Eye (tissue), 1 donor: ENCODE measurements at places on chromosomes 7 and 10.

DNA sequence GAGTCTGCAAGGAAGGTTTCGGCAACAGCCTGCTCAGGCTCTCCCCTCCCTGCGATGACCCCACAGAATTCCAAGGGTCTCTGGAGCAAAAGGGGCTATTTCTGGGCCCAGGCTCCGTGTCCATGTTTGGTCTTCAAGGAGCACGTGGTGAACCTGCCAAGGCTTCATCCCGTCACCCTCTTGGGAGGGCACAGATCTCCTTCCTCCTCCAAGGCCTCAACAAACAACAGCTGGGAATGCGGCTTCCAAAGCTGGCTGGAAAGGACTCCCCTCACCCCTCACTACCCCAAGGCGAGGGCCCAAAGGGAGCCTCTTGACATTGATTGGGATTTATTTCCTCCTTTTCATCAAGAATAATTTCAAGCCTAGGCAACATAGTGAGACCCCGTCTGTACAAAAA lies 14.0 kb upstream of the KPNA7 start:
- no peak for DNase-seq

- no peak for DNase-seq
Measured at GRCh38 chr7:152751449-152752141, 8.0 kb upstream of the ACTR3B start.

DNA sequence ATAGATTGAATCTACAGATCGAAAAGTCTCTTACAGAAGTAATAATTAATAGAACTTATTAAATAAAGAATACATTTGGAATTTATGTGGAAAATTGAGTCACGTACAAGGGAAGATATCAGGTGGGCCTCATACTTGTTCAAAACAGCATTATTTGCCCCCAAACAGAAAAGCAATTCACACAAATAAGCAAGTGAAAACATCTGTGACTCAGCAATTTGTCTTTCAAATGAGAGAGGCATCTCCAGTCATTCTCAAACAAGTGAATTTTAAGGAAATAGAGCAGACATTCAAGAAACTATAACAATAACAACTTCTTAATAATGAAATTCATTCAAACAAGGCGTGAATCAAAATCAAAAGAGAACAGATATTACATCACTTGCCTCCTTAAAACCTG lies 50.1 kb downstream of the SEMA3A start:
- DNase-seq, result no peak

DNA sequence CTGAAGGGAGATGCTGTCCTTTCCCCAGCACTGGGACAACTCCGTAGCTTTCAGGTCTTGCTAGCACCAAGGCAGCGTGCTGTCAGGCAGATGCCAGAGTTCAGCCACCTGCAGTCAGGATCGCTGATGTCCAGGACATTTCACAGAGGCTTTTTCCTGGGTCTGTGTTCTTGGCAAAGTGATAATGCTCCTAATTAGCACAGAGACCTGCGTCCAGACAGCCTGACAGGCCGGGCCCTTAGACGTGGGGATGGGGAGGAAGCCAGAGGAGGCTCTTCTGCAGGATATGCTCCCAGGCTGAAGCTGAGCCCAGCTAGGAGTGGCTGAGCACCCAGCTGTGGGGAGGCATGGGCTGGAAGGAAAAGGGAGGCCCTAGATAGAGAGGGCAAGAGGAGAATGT lies 82.5 kb upstream of the TBX20 start:
- no peak for DNase-seq

DNA sequence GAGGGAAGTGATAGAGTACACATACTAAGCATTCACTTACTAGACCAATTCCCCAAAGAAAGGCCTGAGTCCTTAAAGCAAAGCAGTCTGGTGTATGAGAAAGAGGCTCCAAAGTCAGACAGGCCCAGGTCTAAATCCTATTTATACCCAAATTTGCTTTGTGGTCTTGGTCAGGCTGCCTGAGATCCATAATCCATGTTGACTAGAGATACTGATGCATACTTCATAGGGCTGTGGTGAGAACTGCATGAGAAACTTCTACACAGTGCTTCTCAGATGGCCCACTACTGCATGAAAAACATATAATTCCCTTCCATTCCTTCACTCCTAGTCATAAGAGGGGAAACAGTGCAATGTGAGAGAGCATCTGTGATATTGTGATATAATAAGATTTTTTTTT lies 81.6 kb upstream of the SP4 start:
- DNase-seq, result no peak

- peak; percentile 16 for DNase-seq
Measured at GRCh38 chr7:45456105-45456504, 118.1 kb upstream of the ADCY1 start.

DNA sequence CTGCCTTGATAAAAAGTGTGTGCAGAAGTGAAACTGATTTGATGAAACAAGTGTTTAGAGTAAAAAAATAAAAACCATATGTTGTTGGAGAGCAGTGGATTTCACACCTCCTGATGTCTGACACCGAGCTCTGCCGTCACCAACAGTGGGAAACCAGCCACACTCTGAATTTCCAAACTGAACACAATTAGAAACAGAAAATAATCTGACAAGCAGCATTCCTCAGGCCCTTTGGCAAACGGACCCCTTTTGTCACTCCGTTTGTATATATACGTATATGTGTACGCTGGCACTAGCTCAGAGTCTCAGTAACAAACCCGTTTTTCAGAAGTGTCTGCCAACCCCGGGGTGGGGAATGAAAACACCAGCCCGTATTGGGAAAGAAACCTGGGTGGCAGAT lies 32.4 kb downstream of the TACC2 start:
- DNase-seq, result peak; percentile 84

DNA sequence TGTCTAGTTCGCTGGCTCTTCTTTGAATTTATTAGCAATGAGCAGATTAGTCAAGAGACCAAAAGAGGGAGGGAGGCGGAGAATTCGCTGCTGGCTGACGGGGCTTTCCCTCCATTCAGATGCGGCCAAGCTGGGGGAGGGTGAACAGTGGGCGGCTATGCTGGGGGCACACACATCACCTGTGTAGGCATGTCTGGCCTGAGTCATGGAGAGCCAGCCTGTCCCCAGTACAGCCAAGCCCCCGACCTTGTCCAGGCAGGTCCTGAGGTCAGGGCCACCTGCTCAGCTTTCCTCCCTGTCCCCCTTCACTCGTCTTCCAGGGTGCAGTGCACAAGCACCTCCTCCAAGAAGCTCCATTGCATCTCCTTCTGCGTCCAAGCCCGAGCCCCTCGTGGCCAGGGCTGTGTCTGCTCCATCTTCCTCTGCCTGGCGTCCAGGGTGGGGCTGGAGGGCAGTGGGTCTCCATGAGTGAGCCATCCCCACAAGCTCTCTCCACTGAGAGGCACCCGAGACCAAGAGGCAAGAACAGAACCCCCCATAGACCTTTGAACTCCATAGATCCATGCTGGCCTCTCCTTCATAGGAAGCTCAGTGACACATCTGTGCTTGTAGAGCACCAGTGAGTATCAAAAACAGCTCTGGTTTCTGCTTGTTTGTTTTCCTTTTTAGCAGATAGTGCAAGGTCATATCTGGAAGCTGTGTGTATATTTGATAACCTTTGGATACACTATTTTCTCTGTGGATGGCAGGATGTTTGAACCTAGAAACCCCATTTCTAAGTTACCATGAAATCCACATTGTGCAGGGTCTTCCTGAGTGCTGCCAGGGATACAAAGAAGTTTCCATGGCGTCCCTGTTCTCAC lies 1.9 kb upstream of the DEPP1 start:
- DNase-seq, result no peak

- no peak for DNase-seq
Measured at GRCh38 chr10:26361971-26362370, 76.2 kb upstream of the APBB1IP start.

- no peak for DNase-seq
Measured at GRCh38 chr10:80474941-80475340, 20.8 kb downstream of the TSPAN14 start.

- DNase-seq, result no peak
Measured at GRCh38 chr10:78655979-78656378, 412.8 kb upstream of the ZMIZ1 start.

DNA sequence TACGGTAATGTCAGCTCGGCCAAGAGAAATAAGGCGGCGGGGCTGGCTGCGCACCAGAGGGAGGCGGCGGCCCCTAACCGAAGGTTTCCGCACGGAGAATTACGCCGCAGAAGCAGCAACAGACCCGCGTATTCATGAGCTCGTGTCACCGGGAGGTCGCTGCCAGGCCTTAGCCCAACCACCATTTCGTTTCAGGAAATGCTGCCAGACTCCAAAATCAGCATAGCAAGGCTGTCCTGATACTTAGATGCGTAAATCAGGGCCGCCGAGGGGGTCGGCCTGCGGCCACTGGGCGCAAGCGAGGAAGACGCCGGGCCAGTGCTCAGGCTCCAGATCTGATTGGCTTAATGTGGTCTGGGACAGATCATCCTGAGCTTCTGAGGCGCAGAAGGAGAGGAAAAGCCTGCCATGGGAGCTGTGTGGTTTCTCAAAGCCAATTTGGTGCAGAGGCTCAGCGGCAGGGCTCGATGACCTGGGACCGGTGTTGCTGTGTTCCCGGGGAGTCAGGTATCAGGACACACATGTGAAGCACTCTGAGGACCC lies 247.9 kb downstream of the BAMBI start:
- DNase-seq, result peak; percentile 59

DNA sequence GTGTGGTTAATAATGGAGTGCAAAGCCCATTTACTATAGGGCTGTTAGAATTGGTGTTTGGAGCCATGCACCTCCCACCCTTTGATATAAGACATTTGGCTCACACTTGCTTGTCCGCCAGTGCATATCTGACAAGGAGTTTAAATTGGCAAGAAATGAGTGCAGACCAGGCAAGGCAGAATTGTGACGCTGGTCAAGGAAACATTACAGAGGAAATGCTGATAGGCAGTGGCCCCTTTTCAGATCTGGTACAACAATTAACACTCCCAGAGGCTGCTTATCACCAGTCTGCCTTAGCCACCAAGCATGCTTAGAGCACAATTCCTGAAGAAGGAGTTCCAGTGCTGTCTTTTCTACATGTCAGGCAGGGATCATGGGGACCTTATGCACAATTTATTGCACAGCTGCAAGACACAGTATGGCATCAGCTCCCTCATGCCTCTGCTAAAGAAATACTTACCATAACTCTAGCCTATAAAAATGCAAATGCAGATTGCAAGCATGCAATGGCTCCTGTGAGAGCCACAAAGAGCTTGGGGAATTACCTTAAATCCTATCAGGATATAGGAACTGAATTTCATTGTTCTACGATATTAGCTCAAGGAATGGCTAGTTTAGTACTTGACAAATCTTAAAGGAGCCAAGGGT lies 35.2 kb downstream of the OR13A1 start:
- no peak for DNase-seq

DNA sequence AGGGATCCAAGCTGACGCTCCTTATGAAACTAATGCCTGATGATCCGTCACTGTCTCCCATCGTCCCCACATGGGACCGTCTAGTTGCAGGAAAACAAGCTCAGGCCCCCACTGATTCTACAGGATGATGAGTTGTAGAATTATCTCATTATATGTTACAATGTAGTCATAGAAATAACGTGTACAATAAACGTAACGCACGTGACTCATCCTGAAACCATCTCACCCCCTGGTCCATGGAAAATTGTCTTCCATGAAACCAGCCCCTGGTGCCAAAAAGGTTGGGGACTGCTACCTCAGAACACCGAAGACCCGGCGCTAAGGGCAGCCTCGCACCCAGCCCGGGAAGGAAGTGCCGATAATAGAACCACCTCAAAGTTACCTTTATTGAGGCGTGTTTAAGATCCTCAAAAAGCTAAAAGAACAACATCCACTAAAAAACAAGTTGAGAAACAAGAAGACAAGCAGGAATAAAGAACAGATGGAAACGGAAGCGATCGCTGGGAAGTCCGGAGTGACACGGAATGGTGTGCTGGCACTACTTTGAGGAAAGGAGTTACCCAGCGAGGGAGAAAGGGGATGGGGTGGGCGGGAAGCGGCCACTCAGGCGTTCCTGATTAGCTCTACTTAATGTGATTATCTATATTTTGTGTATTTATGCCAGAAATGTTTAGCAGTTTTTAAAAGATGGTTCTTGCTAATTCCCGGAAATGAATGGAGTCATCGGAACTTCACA lies 50.1 kb upstream of the PRKAR1B start:
- DNase-seq, result no peak

DNA sequence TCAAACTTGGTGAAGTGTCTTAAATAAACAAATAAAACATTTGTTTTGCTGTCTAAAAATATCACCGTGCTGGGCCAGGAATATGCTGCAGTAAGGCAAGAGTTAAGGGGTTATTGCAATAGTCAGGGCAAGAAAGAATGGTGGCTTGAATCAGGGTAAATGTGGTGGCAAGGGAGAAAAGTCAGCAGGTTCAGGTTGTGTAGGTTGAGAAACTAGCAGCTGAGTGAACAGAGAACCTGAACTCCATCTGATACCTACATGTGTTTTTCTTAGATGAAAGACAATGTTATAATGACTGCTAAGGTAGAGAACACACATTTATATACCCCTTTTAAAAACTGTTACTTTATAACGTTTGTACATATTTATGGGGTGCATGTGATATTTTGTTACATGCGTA lies 28.7 kb downstream of the OTUD1 start:
- no peak for DNase-seq

- no peak for DNase-seq
Measured at GRCh38 chr7:16211402-16211925, 209.9 kb downstream of the CRPPA start.

GRCh38 chr10:43350156-43350555 lies 21.3 kb upstream of the FXYD4 start:
- no peak for DNase-seq

GRCh38 chr7:130914554-130915294 lies 180.7 kb upstream of the KLF14 start:
- DNase-seq, result no peak

DNA sequence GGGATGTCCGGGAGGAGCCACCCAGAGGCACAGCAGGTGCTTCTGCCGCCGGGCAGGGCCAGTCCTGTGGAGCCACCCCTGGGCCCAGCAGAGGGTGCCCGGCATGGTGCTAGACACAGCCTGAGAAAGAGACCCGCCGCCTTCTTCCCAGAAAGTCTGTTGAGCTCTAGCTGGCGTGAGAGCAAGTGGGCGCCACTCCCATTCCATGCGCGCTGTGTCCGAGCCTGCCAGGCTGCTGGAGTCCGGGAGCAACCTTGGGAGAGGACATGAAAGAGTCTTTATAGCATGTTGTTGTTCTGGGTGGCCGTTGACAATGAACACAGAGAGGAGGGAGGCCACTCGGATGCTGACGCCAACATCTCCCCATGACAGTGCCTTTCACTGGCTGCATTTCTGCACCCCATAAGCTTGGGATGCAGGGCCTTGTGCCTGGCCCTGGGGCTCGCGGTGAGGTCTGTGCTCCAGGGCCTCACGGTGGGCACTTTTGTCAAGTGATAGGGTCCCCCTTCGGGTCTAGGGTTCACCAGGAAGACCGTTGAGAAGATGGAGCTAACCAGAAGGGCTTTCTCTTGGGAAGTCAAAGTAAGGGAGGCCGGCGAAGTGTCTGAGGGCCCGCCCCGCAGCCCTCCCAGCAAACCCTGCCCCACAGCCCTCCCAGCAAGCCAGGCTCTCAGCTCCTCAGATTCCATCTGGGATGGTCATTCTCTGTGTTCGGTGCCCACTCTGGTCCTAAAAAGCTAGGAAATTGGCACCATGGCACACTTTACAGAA lies 47.3 kb downstream of the NKX6-2 start:
- DNase-seq, result no peak

- DNase-seq, result no peak
Measured at GRCh38 chr7:84232646-84233045, 38.1 kb upstream of the SEMA3A start.
